Adrenal gland (tissue), 19 donors: ENCODE measurements at places on chromosomes 5 and 9. TPM values are rescaled to one million over a fixed set of nuclear protein-coding genes. Genes with fewer than 3 reads are reported as not detected.

TRIM7 gene
- total RNA-seq: 2.6 TPM

ACTBL2 gene
- total RNA-seq: not detected

NR4A3 gene
- total RNA-seq: 0.83 TPM

IFNK gene
- not detected for total RNA-seq

SHOC1 gene
- total RNA-seq: 2.0 TPM

SPAG8 gene
- total RNA-seq: 0.98 TPM

APBA1 gene
- 4.0 TPM for total RNA-seq
